Activated naive CD8-positive, alpha-beta T cell treated with anti-CD3 and anti-CD28 coated beads, Interleukin-2, amount 50 U/mL, for 24 hours (primary cell): ENCODE measurements at places on chromosomes 4 and X.
A peak's percentile ranks its signal among the peaks of the same experiment; 100 is the strongest.

GRCh38 chr4:89640620-89641366, 196.2 kb downstream of the SNCA start:
- no peak for DNase-seq

DNA sequence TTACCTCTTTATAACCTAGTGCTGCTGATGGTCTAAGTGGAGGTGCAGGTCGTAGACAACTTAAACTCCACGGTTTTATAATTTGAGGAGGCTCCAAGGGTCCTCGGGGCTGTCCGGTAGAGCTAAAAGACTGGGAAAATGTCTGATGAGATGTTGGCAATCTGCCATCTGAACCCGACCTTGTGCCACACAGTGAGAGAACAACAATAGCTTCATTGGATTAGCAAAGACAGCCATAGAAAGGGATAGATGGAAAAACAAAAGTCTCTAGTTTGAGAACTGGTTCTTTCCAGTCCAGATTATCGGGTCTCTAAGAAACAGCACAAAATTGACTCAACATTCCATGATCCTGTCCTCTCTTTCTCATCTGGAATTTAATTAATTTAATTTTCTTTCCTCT, 31.6 kb downstream of the CD40LG start:
- no peak for DNase-seq

DNA sequence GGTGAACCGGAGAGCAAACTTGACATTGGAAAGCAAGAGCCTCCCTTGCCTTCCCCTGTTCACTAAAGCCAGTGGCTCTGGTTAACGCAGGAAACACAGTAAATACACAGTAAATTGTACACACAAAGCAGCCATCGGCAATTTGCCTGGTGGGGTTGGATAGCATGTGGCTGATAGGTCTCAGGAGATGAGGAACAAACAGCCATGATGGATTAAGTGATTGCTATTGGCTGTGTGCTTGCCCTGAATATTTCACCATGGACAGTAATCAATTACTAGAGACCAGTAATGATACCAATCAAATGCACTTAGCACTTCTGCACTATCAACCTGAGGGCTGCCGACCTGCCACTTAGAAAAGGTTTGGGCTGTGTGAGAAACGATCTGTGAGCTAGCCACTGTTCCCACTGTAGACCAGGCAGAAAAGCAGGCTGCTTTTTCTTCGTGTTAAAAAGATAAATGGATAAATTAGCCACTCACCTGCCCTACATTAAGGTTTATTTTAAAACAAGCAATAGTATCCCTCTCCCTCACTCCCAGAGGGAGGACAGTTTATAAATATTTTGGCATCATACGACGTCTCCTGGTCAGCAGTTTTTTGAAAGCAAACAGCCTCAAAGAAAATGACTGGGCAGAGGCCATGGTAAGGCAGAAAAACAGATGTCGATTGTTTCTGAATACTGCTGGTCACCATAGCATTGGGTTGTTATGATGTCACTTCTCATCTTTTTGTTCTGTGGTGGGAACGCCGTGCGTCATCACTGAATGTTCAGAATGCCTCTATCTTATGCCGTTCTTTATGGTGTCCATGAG, 167.1 kb downstream of the MAML3 start:
- no peak for DNase-seq

- no peak for DNase-seq
Measured at GRCh38 chr4:74453037-74453635, 8.2 kb downstream of the AREG start.

GRCh38 chr4:9999956-10000561, 21.2 kb downstream of the SLC2A9 start:
- no peak for DNase-seq

GRCh38 chr4:4480685-4481398, 61.0 kb downstream of the STX18 start:
- DNase-seq: no peak

- no peak for DNase-seq
Measured at GRCh38 chr4:37160653-37161052, 83.9 kb upstream of the NWD2 start.

DNA sequence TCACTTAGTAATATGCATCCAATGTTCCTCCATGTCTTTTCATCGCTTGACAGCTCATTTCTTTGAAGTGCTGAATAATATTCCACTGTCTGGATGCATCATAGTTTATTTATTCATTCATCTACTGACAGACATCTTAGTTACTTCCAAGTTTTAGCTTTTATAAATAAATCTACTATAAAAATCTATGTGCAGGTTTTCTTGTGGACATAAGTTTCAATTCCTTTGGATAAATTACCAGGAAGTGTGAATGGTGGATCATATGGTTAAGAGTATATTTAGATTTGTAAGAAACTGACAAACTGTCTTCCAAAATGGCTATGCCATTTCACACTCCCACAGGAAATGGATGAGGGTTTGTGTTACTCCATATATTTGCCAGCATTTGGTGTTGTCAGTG, 1392.9 kb upstream of the PABPC4L start:
- no peak for DNase-seq

DNA sequence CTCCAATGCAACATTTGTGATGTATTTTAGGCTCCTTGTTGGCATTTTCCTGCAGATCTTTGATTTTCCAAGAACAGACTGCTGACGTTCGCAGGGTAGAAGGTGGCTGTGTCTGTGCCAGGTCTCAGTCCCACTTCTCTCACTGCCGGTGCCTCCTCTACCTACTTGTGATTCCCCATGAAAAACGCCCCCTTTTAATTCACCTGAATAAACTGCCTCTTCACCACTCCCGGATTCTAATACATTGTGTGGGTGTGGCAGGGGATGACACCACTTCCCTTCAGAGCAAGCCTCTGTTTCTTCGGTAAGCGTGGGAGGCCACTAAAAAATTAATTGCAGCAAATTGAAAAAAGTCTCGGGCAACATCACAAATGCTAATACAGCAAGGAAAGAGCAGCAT, 96.1 kb upstream of the FAM9B start:
- DNase-seq: no peak

GRCh38 chrX:2550328-2551020, 49.7 kb upstream of the DHRSX start:
- DNase-seq: no peak

GRCh38 chr4:56757821-56758411, 63.6 kb downstream of the SPINK2 start:
- peak; percentile 79 for DNase-seq

DNA sequence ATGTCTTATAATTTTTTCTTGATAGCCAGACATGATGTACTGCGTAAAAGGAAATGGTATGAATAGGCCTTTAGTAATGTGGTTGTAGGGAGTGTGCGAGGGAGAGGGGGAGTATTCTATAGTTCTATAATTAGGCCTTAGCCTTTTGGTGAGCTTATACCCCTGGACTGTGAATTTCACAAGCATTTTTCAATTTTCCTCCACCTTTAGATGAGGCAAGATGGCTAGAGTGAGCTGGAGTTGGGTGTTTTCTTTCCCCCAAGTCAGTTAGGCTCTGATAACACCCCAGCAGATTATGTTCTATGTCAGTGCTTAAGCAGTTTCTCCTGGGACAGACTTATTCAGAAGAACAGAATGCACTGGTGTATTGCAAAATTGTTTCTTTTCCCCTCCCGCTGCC, 210.2 kb upstream of the NPY2R start:
- DNase-seq: no peak

GRCh38 chr4:2412885-2413716, 5.3 kb downstream of the ZFYVE28 start:
- DNase-seq: peak; percentile 84

- peak; percentile 54 for DNase-seq
Measured at GRCh38 chr4:76198411-76199237, 15.0 kb downstream of the SCARB2 start.

DNA sequence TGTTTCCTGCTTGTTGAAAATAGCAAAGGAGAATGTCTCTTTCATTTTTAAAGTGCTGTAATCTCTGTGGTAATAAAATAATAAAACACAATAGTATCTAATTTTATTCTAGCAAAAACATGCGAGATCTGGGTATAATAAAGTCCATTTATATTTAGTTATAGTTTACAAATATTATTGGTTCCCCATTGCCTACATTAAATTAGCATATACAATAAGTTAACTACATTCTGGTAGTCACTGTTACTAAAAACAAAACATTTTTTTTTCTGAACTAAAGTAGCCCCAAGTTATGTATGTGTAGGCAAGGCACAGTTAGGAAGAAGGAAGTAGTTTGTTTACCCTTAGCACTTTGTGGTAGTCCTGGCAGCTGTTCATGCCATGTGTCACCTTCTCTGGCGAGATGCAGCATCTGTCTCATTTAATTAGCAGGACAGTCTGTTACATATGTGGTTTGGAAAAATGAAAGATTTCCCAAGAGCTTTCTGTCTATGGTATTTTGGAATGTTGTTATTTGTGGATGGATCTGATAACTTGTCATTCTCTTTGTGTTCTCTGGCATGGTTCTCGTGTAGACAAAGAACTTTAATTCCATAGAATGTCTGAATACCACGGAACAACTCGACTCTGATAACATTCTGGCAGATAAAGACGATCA, 231.3 kb upstream of the PITX2 start:
- no peak for DNase-seq
